ENCODE measurements at places on chromosomes 6 and 20.

GRCh38 chr6:151063352-151063751, 176.4 kb upstream of the AKAP12 start:
- DNase-seq = peak; percentile 79

- DNase-seq = no peak
Measured at GRCh38 chr6:13239530-13240455, 88.5 kb downstream of the TBC1D7 start.

DNA sequence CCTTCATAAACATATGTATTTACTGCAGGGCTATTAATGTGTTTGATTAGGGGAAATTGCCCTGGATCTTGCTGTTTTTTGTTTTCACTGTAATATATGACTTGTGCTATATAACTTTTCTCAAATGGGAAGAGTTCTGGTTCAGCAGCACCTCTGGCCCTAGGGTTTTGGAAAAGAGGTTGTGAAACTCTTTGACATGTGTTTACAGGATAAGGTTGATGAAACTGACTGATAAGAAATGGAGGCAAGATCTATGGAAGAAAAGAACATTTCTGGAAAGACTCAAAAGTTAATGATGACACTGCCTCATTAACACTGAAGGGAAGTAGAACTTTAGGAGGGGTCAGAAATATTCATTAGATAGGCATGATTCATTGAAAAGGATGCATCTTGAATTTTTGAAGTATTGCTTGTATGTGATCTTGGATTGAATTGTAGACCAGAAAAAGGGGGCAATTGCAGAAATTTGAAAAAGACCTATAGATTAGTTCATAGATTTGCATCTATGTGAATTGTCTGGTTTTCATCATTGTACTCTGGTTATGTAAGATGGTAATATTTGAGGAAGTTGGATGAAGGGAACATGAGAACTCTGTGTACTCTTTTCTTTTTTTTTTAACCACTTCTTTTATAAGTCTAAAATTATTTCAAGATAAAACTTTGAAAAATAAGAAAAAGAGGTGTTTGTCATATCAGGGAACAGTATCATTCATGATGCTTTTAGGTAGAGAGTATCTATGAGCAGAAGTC, 54.0 kb downstream of the UTRN start:
- no peak for DNase-seq

DNA sequence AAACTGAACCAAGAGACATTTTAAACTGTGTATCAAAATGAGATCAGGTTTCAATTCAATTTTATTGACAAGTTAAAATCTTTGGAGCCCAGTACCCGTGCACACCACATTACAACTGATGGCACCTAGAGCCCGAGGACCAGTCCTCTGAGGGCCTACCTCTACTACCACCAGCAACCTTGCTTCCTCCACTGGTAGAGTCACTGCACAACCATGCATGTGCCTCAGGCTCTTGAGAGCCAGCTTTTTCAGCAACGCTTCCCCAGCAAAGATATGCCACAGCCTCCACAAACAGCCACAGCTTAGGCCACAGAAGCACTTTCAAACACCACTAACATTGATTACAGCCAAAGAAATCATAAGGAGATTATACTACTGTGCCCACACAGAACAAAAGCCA, 328.6 kb upstream of the RNF217 start:
- no peak for DNase-seq

- no peak for DNase-seq
Measured at GRCh38 chr6:10303608-10304506, 111.0 kb downstream of the TFAP2A start.

- no peak for DNase-seq
Measured at GRCh38 chr6:16939839-16940238, 162.0 kb upstream of the STMND1 start.

GRCh38 chr6:80454197-80454596, 347.7 kb downstream of the BCKDHB start:
- DNase-seq = peak; percentile 97

DNA sequence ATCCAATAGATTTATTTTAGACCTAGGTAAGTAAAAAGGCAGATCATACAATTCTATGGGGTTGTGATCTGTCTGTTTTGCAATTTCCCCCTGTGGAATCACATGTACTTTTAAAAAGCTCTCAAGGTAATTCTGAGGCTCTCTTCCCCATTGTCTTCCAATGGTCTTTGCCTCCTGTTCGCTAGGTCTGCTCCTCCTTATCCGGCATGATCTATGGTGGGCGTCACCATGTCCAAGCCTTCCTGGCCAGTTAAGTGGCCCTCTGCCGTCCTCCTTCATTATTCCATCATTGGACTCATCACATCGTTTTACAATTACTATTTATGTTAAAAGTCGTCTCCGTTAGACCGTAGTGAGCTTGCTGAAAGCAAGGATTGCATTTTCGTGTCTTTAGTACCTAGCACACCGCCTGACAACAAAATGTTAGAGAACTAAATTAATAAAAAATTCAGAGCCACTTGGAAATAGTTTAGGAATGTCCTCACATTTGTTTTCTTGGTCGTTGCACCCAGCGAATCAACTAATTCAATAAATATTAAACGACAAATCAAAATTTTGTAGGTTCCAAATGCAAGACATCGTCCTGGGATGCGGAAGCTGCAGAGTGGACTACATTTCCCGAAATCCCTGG, 2.2 kb upstream of the STXBP5 start:
- DNase-seq = peak; percentile 54

- DNase-seq = no peak
Measured at GRCh38 chr6:20922743-20923142, 388.5 kb downstream of the CDKAL1 start.

DNA sequence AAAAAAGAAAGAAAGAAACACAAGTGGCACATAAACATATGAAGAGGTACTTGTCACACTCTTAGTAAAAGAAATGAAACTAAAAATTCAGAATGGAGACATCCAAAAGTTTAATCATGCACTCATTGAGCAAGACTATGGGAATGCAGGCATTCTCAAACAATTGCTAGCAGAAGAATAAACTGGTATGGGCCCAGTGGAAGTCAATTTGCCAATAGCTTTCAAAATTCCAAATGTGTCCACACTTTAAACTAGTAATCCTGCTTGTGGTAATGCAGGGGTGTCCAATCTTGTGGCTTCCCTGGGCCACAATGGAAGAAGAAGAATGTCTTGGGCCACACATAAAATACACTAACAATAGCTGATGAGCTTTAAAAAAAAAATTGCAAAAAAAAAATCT, 97.4 kb downstream of the EPB41L2 start:
- peak; percentile 72 for DNase-seq

DNA sequence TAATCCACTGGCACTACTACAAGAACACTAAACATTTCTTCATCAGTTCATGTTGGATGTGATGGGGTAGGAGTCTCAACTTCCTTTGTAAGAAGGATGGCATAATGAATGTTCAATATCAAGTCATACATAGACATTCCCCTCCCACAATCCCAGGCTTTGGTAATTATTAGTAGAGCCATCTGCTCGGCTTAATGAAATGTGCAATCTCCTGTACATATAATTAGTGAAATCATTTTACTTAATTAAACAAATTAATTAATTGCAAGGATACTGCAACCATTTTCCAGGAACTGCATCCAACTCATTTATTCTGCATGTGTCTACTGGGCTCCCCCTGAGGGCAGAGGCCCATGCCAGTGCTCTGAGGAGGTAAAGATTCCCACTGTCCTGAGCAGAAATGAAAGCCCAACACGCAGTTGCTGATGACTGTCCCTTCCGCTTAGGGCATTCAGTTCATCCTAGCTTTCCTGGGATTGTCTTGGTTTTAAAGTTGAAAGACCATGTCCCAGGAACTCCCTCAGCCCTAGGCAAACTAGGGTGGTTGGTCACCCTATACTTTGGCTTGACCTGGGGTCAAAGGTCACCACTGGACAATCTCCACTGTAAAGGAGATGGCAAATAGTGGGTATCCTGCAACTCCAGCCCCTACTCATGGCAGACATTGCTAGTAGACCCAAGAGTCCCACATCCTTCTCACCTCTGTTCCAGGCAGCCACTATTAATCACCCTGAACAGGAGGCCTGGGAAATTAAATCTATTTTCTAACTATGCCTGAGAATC, 109.8 kb downstream of the TRERF1 start:
- no peak for DNase-seq

DNA sequence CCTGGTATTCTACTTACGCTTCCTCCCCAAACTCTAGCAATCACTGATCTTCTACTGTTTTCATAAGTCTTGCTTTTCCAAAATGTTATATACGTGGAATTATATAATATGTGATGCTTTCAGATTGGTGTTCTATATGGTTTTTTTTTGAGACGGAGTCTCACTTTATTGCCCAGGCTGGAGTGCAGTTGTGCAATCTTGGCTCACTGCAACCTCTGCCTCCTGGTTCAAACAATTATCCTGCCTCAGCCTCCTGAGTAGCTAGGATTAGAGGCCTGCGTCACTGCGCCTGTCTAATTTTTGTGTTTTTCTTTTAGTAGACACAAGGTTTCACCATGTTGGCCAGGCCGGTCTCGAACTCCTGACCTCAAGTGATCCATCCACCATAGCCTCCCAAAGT, 10.9 kb upstream of the FAM83D start:
- no peak for DNase-seq

DNA sequence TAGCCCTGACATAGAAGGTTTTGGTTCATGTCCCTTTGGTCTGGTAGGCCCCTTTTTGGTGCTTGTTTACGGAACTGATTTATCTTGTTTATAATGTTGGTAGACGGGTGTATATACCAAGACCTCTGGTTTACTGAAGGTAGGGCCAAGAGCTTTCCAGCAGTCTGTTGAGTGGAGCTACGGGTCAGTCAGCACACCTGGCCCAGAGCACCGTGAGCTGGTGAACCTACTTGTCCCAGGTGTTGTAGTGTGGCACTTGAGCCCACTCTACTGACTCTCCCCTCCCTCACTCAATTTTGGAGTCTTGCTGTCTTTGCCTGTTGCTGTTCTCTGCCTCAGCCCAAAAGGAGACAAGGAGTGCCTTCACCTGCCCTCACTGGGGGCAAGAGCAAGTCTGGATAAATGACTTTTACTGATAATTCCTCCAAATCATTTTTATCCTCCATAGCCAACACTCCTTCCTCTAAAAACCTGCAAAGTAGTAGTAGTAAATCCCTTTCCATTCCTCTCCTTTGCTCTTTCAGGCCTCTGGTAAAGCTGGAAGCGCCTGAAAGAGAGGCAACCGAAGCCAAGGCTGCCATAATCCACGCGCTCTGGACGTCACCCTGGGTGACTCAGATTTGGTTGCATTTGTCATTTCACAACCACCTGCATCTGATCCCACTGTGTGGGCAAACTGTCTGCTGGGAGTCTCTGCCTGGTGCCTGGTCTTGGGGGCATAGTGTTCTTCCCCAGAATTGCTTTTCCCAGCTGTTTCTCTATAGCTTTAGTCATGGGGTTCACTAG, 22.2 kb downstream of the RREB1 start:
- peak; percentile 46 for DNase-seq

- DNase-seq = peak; percentile 29
Measured at GRCh38 chr6:160388922-160389321, 40.7 kb downstream of the SLC22A3 start.

- peak; percentile 97 for DNase-seq
Measured at GRCh38 chr20:35344354-35344837, 52.2 kb upstream of the FAM83C start.

GRCh38 chr20:54645445-54646155, 170.2 kb downstream of the DOK5 start:
- DNase-seq = no peak

GRCh38 chr6:37845026-37845911, 25.7 kb downstream of the ZFAND3 start:
- DNase-seq = no peak

DNA sequence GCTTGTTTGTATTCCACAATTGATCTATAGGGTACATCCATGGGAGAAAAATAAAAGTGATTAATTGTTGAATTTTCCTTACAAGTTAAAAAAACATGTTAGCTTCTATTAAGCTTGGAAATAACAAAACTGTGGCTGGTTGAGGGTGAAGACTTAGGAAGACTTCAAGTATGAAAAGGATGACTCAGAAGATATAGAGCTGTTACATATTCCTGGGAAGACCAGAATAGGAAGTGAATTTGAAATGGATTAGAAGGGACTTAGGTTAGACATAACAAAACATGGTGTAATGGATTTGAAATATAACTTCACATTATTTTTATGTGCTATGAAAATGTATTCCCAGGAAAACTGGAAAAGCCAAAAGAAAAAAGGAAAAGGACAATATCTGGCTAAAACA, 732.2 kb downstream of the HDGFL1 start:
- DNase-seq = peak; percentile 41

GRCh38 chr6:2157441-2158127, 87.8 kb downstream of the GMDS start:
- DNase-seq = peak; percentile 59

DNA sequence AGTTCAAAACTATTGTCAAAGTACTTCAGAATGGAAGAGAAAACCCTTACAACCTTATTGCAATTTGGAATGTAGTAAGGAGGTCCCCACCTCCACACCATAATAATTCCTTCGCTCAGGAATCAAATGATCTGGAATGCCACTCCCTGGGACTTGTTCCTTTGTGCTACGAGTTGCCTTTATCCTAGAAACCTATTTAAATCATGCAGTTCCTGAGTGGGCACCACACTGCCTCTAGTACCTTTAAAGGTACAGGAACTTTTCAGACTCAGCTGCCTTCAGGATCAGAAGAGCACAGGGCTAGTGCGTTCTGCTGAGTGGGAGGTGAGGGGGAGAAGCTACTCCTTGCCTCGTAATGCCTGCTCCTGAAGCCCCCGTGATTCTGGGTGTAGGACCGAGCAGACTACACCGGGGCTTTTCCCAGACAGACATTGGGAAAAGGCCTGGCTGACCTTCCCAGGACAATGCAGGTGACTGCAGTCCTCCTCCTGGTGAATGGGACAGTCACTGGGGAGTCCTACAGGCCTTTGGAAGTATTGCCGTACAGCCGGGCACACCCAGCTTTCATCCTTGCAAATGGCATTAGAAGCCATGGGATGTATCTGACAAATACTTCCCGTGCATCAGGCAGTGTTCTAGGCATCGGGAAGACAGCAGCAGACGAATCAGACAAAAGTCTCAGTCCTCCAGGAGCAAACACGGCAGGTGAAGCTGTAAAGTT, 11.8 kb upstream of the TUBB2B start:
- no peak for DNase-seq

- no peak for DNase-seq
Measured at GRCh38 chr6:54909184-54909583, 62.6 kb downstream of the FAM83B start.

DNA sequence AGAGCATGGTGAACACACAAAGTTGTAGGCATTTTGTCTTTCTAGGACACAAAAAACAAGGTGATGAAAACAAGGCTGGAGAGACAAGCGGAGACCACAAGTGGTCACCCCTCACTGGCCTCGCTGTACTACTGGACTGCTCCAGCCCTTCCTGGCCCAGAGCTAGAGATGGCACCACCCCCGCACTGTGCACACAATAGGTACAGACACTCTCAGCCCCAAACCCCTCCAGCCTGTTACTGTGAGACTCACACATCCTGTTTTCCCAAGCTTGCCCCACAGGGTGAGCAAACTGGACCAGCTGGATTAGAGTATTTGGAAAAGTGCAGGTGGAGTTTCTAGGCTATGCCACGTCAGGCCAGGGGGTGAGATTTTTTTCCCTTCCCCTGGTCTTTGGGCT, 8.4 kb upstream of the ZSWIM1 start:
- no peak for DNase-seq

GRCh38 chr20:31708736-31709534, 13.7 kb downstream of the BCL2L1 start:
- DNase-seq = no peak
